Tibial artery (tissue), 4 donors: ENCODE measurements at places on chromosomes 5 and 9.

- no peaks in the 10 kb centered on the region for H3K27me3 ChIP-seq
- no peak for DNase-seq
- H3K4me3 ChIP-seq: no peak overlapping the region
- H3K4me1 ChIP-seq: no peaks in the 10 kb centered on the region
These were observed 79.9 kb downstream of the OLFM1 start for GRCh38 chr9:135167356-135167755.

DNA sequence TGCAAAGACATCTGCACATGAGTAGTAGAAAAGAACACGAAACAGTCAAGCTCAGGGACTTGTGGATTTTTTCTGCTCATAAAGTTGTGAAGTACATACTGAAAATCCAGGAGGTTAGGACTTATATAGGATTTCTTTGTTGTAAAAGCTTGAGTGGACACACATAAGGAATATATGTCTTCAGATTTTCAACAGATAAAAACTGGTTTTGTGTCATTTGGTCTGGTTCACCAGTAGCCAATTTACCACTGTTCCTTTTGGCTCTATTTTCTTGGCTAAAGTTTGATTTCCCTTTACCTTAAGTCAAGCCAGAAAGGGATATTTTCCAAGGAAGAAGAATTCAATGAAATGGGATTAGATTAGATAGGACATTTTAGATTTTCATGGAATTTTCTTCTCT lies 204.3 kb downstream of the NR3C1 start:
- no peaks in the 10 kb centered on the region for H3K27me3 ChIP-seq
- no peak for DNase-seq
- no peak overlapping the region for H3K27ac ChIP-seq

DNA sequence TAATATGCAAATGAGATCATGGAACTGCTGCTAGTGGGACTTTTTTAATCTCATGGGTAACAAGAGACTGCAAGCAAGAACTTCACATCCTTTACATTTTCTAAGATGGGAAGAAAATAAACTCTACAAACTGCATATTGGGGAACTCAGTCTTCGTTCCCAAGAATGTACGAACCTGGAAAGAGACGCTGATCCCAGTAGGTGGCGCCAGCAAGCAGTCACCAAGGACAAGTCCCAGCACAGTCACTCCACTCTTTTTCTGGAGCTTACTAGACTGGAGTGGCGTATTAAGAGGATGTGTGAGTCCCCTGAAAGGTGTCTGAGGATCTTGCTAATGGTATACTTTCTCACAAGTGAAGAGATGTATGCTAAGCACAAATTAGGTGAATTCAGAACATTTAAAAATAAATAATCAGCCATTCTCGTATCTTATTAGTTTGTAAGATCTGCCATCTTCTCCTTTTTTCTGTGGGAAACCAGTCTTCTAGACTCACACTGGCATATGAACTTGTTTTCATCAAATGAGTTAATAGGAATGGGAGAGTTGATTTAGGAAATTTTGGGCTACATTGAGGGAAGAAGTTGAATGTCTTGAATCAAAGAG lies 16.0 kb upstream of the PUM3 start:
- no peaks in the 10 kb centered on the region for H3K27me3 ChIP-seq
- no peak overlapping the region for H3K4me3 ChIP-seq
- no peaks in the 10 kb centered on the region for H3K36me3 ChIP-seq
- H3K4me1 ChIP-seq: no peaks in the 10 kb centered on the region

- H3K36me3 ChIP-seq: peaks cover 4% of the 10 kb centered on the region
- peaks cover 74% of the 10 kb centered on the region for H3K4me1 ChIP-seq
- H3K27ac ChIP-seq: peak overlapping the region; percentile 54
These were observed 109.7 kb upstream of the PCA3 start for GRCh38 chr9:76654575-76654974.

GRCh38 chr9:4301971-4302427 lies 2.1 kb upstream of the GLIS3 start:
- H3K4me1 ChIP-seq: peaks cover 36% of the 10 kb centered on the region
- no peaks in the 10 kb centered on the region for H3K27me3 ChIP-seq
- H3K27ac ChIP-seq: no peak overlapping the region
- no peak overlapping the region for H3K4me3 ChIP-seq

- DNase-seq: no peak
- H3K27ac ChIP-seq: no peak overlapping the region
- no peaks in the 10 kb centered on the region for H3K4me1 ChIP-seq
- H3K27me3 ChIP-seq: no peaks in the 10 kb centered on the region
These were observed 65.3 kb upstream of the CXCL14 start for GRCh38 chr5:135643881-135644766.

- H3K27me3 ChIP-seq: no peaks in the 10 kb centered on the region
- no peak overlapping the region for H3K27ac ChIP-seq
- DNase-seq: no peak
- peaks cover 27% of the 10 kb centered on the region for H3K36me3 ChIP-seq
These were observed 64.3 kb upstream of the PCA3 start for GRCh38 chr9:76699971-76700370.
